ENCODE measurements at places on chromosomes 7 and 10. TPM values are rescaled to one million over a fixed set of nuclear protein-coding genes. Genes with fewer than 3 reads are reported as not detected.

GRCh38 chr10:77240706-77241349 is 396.8 kb downstream of the KCNMA1 start:
- DNase-seq, result no peak

GRCh38 chr10:110923856-110924493 is 4.6 kb downstream of the SHOC2 start:
- no peak for DNase-seq

- DNase-seq, result no peak
These were observed 160.3 kb downstream of the CELF2 start for GRCh38 chr10:11177926-11178471.

LRRC61 gene
- total RNA-seq, result not detected

INA gene
- not detected for total RNA-seq
